ENCODE measurements at places on chromosomes 6 and 20.

DNA sequence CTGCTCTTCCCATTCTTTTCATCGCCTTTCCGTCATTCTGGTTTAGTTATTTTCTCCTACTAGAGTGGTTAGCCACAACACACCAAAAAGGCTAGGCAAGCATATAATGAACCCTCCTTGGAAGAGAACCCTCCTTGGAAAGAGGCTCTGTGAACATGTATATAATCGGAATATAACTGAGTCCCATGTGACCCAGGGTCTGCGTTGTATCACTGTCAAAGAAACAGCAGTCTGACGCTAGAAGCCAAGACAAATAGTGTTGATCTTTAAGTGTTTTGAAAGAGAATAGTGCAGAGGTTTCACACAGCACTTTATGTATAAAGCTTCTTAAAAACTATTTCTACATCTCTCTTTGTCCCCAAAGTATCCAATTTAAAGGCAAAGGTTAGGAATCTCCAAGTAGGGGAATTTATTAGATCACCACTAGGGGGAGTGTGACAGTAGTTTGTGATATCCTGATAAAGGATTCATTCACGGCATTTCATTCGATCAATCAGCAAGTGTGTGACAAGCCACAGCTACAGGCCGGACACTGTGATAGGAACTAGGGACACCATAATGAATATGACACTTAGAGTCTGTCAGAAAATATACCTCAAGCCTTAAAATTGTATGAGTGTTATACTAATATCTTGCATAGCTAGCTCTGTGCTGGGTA is 395.3 kb downstream of the CD109 start:
- no peaks in the 10 kb centered on the region for H3K36me3 ChIP-seq
- H3K27me3 ChIP-seq: no peaks in the 10 kb centered on the region
- no peak overlapping the region for H3K4me3 ChIP-seq
- DNase-seq: peak; percentile 58
- H3K4me1 ChIP-seq: no peaks in the 10 kb centered on the region

DNA sequence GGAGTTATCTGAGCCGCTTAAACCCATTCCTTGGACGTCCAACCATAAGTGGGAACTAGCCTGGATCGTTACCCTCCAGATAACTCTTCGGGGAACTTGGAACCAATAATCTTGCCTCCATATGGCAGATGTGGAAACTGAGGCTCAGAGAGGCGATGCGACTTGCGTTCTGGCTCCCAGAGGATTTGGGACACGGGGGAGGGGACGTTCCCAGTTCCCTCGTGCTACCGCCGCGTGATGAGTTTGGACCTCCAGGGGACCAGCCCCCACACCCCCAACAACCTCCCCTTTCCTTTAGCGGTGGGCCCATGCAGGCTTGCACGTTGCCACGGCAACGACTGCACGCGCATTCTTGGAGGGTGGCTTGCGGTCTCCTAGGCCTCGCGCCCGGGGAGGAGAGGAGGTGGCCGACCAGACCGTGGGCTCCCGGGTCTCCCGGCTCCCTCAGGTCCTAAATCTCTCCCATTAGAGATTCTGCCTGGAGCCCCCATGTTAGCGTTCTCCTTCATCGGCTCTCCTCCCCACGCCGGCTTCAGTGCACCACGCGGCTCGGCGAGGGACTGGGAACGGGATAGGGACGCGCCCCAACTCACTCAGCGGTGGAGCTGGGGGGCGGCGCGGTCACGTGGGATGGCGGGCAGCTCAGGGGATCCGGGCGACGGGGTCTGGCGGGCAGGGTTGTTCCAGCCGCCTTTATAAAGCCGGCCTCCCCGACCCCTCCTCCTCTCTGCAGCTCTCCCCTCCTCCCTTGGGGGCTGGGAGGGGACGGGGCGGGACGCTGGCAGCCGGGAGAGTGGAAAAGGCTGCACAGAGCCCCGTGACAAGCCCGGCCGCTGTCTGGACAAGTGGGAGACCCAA is at the start of gene PLTP:
PLTP (minus strand) TSS at position 670 of the 858 bp plus-strand sequence. CDS start 703 bp downstream, outside the sequence.
- peak within 1 kb of the TSS; percentile 81 for H3K27ac ChIP-seq
- peak within 1 kb of the TSS; percentile 40 for H3K4me3 ChIP-seq
- peak; percentile 86 for DNase-seq
- H3K4me1 ChIP-seq: no peaks in the 10 kb centered on the region
- H3K36me3 ChIP-seq: peaks cover 2% of the 10 kb centered on the region

DNA sequence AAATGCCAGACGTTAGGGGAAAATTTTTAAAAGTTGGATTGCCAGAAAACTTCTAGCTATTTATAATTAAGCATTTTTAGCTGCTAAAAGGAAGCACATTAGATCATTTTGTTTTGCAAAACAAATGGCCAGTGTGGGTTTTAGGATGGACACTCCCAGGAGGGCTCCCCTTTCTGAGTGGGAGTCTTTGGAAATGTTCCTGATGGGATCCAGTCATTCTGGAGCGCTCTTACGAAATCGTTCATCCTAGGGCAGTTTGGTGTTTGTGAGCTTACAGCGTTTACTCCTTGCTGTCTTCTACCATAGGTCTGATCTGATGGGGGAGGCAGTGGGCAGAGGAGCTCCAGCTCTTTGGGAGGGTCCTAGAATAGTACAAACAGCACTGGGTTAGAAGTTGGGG is 14.7 kb downstream of the GNAS start:
- no peaks in the 10 kb centered on the region for H3K27me3 ChIP-seq
- no peaks in the 10 kb centered on the region for H3K4me1 ChIP-seq
- H3K36me3 ChIP-seq: no peaks in the 10 kb centered on the region

DNA sequence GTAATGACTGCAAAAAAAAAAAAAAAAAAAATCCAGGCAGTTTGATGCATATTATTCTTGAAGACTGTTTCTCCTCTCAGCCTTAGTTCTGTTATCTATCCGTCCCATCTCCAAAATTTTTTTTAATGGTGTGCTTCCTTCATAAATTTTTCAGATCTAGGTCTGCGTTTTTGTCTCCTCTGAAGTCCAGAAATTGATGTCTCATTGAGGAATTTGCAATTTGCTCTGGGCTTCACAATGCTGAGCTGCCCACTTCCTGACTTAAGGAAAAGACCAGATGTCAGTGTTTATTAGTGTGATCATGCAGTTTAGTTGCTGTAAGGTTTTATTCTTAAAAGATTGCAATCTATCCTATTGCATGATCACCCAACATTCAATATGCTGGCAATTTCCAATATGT is 297.6 kb downstream of the ZNF217 start:
- DNase-seq: no peak
- H3K4me3 ChIP-seq: no peak overlapping the region
- H3K36me3 ChIP-seq: no peaks in the 10 kb centered on the region
- H3K27me3 ChIP-seq: no peaks in the 10 kb centered on the region
- H3K4me1 ChIP-seq: peaks cover 10% of the 10 kb centered on the region

- no peaks in the 10 kb centered on the region for H3K36me3 ChIP-seq
- no peaks in the 10 kb centered on the region for H3K4me1 ChIP-seq
- no peak overlapping the region for H3K4me3 ChIP-seq
- H3K27ac ChIP-seq: no peak overlapping the region
- DNase-seq: no peak
Measured at GRCh38 chr20:11496380-11496779, 421.3 kb upstream of the BTBD3 start.

- H3K4me3 ChIP-seq: no peak overlapping the region
- no peaks in the 10 kb centered on the region for H3K36me3 ChIP-seq
- no peaks in the 10 kb centered on the region for H3K27me3 ChIP-seq
- H3K27ac ChIP-seq: no peak overlapping the region
- DNase-seq: no peak
- H3K4me1 ChIP-seq: no peaks in the 10 kb centered on the region
Measured at GRCh38 chr6:161727083-161727833, 453.4 kb upstream of the AGPAT4 start.

- no peak overlapping the region for H3K27ac ChIP-seq
- no peaks in the 10 kb centered on the region for H3K27me3 ChIP-seq
- H3K36me3 ChIP-seq: peaks cover 8% of the 10 kb centered on the region
- no peaks in the 10 kb centered on the region for H3K4me1 ChIP-seq
- no peak overlapping the region for H3K4me3 ChIP-seq
Measured at GRCh38 chr6:121450242-121450641, 14.8 kb downstream of the GJA1 start.
